SJCRH30 (cell line): ENCODE measurements at places on chromosomes 12 and 14.

DNA sequence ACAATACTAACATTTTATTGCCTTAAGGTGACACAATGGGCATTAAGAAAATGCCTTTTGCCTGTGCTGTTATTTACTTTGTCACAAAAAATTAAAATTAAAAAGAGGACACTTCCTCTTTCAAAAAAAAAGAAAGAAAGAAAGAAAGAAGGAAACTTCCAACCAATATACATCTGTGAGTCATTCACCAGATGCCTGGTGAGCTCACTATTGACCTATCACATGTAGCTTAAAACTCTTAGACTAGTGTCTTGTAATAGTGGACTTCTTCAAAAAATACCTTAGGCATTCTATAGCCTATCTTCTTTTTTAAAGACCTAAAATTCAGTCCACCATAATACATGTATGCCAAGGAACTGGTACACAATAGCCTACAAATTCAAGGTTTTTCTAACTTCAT lies 4.9 kb upstream of the SOX5 start:
- DNase-seq: no peak

DNA sequence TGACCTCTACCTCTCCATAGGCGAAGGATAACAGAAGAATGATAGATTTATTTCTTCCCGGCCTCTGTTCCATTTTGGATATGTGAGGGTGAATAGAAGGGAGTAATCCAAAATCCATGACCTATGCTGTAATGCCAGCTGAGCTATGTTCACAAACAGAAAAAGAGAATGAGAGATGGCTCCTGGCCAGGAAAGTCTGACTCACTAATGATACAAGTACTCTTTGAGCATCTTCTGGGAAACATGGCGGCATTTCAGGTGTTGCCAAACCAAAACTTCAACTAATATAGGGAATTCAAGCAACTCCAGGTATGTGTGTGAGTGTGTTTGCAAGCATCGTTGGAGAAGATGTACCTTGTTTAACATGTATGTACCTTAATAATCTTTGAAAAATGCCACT lies 55.1 kb downstream of the MED13L start:
- peak; percentile 44 for DNase-seq

DNA sequence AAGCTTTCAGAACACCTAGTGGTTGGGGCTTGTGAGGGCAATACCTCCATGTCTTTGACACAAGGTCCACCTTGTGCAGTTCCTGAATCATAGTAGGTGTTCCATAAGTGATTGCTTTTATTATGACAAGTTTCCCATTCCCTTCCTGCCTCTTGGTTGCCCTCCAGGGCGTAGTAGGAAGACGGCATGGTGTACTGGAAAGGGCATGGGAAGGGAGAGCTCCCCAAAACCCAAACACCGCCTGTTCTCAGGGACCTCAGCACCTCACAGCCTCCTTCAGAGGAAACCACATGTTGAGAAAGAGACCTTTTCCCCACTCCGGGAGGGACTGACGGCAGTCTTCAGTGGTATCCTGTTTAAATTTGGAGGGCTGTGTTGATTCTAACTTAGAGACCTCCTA lies 21.1 kb downstream of the EVL start:
- no peak for DNase-seq

DNA sequence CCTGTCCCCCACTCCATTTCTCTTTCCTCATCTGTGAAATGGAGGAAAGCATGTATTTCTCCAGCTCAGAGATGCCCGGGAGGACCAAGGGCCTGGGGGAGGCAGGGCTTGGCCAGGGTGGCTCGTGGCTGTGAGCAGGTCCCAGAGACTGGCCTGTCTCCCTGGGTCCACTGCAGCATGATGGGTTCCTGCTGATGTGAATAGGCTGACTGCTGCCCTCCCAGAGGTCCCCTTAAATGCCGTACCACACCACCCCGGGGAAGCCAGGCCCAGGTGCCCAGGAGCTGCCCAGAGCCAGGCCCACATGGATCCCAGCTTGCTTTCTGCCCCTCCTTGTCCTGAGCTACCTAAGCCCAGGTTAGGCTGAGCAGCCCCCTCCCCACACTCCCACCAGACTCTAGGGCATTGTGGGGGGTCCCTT lies 158.2 kb upstream of the C14orf180 start:
- no peak for DNase-seq

GRCh38 chr12:29552324-29552927 lies 54.9 kb upstream of the OVCH1 start:
- DNase-seq: peak; percentile 60

GRCh38 chr14:55426891-55427290 lies 13.5 kb downstream of the TBPL2 start:
- no peak for DNase-seq

DNA sequence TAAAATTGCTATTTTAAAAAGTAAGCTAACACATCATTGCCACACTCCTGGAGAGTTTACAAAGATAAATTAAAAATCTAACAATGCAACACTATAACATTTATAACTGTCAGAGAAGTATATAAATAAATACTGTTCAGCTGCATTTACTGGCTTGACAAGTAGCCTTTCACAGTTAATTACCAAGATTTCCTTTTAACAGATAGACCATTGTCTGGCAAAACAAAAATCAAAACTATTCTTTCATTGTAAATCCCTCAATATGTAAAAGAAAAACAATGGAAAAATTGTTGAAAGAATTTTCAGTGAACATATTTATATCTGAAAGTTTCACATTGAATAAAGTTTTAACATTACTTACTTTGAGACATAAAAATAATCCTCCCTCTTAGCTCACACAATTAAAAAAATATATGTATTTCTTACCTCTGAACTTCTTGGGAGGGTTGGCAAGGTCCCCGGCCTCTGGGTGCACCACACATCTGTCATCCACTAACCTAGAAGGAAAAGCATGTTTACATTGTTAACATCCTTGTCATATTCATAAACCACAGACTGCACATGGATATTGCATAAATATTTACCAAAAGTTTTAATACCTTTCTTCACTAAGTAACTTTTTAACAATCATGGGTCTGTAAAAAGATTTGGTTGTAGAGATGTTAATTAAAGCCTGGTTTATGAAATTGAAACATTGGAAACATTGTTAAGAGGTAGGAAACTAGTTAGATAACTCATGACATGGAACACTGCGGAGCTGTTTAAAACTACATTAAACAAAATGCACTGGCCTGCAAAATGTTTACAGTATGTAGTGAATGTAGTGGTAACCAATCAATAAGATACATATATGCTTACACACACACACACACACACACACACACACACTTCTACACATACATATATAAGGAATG lies 43.0 kb downstream of the ITPR2 start:
- peak; percentile 68 for DNase-seq

DNA sequence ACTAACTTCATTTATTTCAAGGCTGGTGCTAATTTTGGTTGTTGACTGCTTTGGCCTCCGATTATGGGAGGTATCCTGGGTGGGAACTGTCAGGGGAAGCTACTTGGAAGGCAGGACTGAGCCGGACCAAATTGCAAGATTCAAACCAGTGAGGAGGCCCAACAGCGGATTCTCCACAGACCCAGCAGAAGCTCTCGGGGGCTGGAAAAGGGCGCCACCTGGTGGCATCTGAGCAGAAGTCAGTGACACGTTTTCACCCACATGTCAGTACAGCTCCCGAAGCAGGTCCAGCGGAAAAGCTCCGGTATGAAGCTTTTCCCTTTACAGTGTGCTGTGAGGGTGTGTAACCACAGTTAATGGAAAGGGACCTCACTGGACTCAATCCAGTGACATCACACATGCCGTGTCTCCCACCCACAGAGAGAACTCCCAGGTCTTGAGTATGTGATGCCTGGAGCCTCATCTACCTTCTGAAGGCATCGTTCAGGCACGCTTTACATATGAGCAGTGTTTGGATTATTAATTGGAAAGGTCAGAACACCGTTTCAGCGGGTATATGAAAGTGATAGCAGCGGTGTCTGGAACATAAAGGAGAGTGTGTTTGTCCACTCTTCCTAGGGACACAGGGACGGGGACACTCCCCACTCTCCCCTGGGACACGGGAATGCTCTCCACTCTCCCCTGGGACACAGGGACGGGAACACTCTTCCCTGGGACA lies 3.6 kb upstream of the P2RX2 start:
- DNase-seq: peak; percentile 91

- no peak for DNase-seq
Observed at GRCh38 chr14:36068777-36069534, 107.6 kb downstream of the PTCSC3 start.

DNA sequence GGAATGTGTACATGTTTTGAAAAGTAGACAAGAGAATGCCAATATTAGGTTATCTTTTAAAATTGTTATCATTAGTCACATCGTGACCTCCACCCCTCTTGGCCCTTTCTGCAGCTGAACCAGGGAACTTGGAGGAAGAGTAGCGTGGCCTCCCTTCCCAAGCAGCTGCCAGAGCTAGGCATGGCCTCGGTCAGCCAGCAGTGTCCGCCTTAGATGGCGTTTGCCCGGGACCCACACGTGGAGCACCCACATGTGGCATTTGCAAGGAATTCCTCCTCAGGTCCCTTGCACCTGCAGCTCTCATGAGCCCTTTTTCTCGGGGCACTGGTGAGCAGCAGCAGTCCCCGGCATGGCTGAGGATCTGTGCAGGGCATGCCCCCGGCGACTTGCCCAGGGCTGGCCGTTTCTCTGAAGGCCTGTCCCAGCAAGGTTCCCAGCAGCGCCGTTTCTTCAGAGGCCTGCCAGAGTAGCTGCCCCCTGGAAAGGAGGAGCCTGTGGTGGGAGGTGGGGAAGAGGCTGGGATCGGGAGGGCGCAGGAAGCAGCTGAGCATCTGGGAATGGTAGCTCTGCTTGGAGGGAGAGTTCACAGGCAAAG lies 10.8 kb downstream of the JDP2 start:
- DNase-seq: no peak

DNA sequence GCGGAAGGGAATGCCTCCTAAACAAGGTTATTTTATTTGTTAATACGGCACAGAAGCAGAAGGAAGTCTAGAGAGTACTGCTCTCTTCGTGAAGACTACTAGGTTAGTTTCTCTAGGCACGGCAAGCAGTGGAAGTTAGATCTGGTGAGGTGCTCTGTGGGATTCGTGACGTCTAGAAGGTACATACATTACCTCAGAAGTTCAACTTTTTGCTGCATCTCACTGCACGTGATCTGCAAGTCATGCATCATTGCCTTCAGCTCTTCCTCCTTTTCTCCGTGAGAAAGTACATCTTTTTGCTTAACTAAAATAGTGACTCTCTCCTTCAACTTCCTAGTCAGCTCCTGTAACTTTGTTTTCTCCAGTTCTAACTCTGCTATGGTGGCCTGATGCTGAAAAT lies 74.7 kb downstream of the NIN start:
- no peak for DNase-seq

GRCh38 chr12:30936036-30936435 lies 9.5 kb downstream of the TSPAN11 start:
- DNase-seq: no peak

DNA sequence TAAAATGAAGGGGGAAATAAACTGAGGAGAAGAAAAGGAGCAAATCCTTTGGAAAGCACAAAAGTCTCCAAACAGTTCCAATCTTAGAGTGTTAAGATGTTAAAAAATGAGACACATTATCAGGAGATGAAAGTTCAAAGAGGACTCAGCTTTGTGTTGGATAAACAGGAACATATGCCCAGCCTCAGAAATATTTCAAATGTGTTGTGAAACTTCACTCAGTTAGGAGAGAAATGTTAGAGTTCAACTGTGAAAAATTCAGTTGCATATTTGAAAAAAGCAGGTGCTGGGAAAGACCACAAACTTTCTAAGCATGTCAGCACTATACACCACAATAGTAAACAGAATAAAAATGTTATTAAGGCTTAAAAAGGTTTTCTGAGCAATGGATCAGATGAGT lies 136.8 kb upstream of the PRKD1 start:
- DNase-seq: no peak

GRCh38 chr14:49957089-49957852 lies 64.4 kb downstream of the ARF6 start:
- no peak for DNase-seq

DNA sequence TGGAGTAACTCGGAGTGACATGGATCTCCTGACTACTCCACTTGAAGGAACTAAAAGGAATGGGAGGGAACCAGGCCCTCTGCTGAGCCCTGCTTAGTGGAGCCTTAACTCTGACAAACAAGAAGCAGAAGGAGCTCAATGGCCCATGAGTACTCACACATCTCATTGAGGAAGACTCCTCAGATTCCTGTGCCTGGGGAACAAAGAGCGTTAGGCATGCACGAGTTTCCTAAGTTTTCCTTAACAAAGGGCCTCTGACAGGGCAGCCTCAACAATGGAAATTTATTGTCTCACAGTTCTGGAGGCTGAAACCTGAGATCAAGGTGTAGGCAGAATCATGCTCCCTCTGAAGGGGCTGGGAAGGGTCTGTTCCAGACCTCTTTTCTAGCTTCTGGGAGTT lies 185.7 kb upstream of the NTF3 start:
- DNase-seq: no peak

DNA sequence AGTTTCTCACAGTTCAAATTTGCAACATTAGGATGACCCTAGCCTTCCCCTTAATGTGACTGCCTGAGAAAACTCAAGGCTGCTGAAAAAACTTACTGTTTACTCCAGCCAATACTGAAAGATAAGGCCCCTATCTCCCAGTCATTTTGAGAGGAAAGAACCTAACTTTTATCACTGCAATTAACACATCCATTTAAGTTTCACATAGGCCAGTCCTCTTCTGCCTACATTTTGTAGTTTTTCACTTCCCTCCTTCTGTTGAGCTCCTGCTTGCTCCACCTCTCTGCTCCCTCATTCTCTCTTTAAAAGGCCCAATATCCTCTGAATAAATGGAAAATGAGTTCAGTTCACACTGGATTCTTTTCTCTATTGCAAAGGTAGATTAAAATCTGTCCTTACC lies 1996.2 kb upstream of the FLRT2 start:
- no peak for DNase-seq

GRCh38 chr12:666766-667308 lies 3.6 kb upstream of the NINJ2 start:
- no peak for DNase-seq

DNA sequence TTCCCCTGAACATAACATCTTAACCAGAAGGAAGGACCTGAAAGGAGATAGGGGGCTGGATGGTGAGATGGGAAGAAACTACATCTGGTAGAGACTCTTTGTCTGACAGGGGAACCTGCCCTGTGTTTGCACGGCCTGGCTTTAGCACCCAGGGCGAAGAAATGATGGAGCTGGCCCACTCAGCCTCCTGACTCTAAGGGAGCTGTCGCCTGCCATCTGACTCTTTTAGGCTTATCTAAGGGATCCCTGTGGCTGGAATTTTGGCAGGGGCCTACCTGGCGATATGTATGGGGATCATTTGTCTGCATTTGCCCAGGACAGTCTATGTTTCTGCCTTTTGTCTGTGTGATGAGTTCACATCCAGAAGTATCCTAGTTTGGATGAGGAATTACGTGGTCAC lies 15.6 kb upstream of the CACNA2D4 start:
- no peak for DNase-seq

GRCh38 chr12:62722971-62723680 lies 211.8 kb downstream of the PPM1H start:
- no peak for DNase-seq

GRCh38 chr12:128524439-128524838 lies 257.5 kb downstream of the TMEM132C start:
- DNase-seq: no peak

GRCh38 chr14:42277840-42278239 lies 671.2 kb downstream of the LRFN5 start:
- DNase-seq: no peak

GRCh38 chr12:56257491-56258067 lies 605 bp downstream of the ANKRD52 start:
- DNase-seq: peak; percentile 38
